Neural progenitor cell (in vitro differentiated cells): ENCODE measurements at places on chromosomes 12 and 14.

DNA sequence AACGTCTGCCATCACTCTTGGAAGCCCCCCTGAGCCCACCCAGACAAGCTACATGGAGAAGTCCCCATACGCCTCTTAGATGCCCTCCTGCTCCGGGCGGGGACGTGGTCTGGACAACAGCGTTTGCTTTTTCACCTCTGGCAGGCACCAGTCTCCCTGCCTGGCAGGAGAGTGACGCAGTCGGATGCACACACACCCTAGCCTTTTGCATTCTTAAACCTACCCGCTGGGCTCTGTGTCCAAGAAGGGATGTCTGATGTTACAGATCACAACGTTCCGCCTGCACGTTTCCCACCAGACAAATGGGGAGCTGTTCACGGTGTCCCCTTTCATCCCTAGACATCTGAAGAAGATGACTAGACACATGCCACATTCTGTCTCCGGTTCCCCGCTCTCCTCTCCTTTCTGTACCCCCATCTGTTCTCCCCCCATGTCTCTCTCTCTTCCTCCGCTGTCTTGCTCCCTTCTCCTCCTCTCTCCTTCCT is 100.2 kb downstream of the RIMBP2 start:
- DNase-seq: no peak

- peak; percentile 41 for DNase-seq
Measured at GRCh38 chr12:74537126-74537706, 419 bp upstream of the ATXN7L3B start.

- DNase-seq: peak; percentile 27
Measured at GRCh38 chr12:82877963-82878362, 191.3 kb downstream of the TMTC2 start.

- DNase-seq: no peak
Measured at GRCh38 chr14:87643005-87643404, 350.0 kb downstream of the GALC start.

- peak; percentile 15 for DNase-seq
Measured at GRCh38 chr12:13369474-13370056, 173.0 kb downstream of the EMP1 start.

GRCh38 chr12:10094646-10095395 is 4.0 kb downstream of the CLEC1A start:
- DNase-seq: no peak

DNA sequence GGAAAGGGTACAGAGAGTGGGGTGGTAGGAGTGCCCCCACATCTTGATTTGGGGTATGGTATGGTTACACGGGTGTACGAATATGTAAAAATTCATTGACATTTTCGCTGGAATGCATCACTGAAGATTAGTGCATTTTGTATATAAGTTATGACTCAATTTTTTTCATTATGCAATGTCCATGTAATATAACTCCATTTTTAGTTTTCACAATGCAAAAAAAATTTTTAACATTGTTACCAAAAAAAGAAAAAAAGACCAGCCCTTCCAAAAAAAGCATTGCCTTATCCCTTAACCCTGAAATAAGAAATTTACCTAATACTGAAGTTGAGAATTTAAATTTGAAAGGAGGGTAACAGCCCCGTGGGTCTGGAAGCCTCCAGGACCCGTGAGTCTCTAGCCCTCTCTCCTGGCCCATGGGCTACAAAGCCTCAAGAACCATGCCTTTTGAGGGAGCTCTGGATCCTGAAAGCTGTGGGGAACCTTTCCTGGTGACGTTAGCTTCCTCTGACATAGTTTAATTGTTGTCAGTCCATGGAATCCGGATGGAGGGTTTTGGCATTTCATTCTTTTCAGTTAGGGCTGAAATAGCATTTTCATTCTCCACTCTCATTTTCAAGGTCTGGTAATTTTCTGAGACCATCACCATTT is 55.6 kb upstream of the ACTN1 start:
- no peak for DNase-seq

DNA sequence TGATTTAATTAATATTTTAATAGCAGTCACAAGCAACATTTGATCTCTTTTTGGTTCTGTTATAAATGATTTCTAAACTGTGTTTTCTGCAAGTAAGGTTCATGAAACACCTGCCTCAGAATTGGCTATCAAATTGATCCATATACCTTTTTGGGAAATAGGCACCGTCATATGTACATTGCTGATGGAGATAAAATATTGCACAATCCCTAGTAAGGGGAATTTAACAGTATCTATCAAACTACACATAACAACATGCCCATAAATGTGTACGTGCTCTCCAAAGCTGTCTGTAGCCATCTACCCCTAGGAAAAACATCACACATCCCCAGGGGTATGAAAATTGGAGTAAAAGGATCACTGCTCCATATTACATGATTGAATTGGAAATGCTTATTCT is 167.3 kb upstream of the CPNE8 start:
- no peak for DNase-seq

DNA sequence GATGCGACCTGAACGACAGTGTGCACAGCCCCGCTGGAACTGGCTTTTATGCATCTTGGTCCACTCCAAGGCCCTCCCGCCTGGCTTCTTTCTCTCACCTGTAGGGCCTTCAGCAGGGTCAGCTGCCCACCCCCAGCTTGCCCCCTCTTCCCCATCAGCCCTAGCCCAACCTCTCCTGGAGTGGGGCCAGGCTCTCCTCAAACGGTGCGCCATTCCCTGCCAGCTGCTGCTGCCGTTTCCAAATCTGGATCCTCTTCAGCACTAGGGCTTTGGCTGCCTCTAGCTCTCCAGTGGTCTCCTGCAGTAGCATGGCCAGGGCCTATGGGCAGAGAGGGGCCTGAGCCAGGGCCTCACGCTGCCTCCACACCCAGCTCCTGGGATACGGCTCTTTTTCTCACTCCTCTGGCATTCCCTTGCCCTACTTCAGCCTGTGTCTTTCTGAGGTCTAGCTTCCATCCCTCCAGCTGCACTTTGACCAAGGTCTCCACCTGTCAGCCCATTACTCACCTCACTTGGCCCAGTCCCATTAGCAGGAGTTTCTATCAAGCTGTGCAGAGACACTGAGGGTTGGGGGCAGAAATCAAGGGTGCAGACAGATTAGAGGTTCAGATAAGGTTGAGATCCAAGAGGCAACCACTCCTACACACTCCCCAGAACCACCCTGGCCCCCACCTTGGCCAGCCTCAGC is 5.0 kb downstream of the STAT6 start:
- no peak for DNase-seq

GRCh38 chr12:69661386-69661785 is 37.7 kb downstream of the BEST3 start:
- DNase-seq: no peak

GRCh38 chr14:79111987-79112501 is 941.9 kb downstream of the NRXN3 start:
- DNase-seq: no peak

DNA sequence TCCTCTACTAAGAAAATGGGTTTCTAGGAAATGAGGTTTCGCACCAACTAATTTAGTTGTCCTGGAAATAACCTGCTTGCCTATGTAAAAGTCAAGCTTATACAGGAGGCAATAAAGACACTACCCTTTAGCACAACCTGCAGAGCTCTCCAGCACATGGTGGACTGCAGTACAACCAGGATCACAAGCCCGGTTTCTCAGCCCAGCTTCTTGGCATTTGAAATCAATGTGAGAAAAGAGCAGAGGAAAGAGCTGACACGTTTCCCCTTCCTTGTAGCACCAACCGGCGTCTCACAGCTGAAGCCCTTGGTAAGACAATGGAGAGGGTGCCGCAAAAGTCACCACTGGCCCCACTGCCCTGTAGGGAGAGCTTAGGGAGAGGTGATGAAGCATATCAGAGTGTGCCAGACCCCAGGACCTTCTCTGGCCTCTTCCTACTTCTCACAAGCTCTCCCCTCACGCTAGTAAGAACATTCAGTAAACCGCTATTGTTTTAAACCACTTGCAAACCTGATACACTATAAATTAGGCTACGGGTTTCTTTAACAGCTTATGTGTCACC is 8.6 kb downstream of the SPTLC2 start:
- DNase-seq: peak; percentile 19

DNA sequence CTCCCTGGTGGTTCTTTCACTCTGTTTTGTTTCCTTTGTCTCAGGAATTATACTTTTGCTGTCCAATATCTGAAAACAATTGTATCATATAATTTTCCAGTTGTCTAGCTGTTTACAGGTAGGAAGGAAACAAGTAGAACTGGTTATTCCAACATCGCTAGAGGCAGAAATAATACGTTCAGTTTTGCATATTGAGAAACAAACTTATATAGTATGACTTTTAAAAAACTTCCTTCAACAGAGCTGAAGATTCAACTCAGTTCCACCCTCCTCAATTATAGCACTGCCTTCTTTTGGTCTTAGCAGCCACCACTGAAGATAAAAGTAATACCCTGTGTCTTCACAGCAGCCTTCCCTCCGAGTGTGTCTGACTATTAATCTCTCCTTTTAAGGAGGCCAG is 214.3 kb downstream of the EFCAB11 start:
- no peak for DNase-seq

GRCh38 chr12:118436986-118437385 is 60.6 kb downstream of the SUDS3 start:
- no peak for DNase-seq

DNA sequence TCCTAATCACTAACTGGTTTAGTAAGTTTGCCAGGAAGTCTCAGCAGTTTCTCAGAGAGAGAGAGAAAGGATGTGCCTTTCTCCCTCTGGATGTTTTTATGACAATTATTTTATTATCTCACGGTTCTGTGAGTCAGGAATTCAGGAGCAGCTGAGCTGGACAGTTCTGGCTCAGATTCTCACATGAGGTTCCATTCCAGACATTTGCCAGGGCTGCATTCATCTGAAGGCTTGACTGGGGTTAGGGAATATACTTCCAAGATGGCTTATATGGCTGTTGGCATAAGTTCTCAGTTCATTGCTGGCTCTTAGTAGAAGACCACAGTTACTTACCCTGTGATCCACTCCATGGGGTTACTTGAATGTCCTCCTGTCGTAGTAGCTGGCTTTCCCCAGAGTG is 101.2 kb upstream of the ATF7IP start:
- no peak for DNase-seq

DNA sequence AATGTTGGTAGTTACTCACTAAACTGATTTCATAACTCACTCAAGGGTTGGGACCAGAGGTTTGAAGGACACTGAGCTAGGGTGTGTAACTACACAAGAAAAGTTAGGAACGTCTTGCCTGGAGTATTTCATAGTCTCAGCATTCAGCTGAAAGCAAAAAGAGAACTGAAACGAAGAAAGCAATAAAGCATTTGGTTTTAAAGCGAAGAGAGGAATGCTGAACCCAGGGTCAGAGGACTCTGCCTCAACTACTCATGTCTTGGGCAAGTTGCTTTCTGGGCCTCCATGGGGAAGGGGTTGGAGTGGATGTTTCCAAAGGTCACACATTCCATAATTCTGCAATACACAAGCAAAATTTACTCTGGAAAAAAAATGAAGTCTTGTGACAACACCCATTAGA is 1.4 kb downstream of the GNS start:
- no peak for DNase-seq

DNA sequence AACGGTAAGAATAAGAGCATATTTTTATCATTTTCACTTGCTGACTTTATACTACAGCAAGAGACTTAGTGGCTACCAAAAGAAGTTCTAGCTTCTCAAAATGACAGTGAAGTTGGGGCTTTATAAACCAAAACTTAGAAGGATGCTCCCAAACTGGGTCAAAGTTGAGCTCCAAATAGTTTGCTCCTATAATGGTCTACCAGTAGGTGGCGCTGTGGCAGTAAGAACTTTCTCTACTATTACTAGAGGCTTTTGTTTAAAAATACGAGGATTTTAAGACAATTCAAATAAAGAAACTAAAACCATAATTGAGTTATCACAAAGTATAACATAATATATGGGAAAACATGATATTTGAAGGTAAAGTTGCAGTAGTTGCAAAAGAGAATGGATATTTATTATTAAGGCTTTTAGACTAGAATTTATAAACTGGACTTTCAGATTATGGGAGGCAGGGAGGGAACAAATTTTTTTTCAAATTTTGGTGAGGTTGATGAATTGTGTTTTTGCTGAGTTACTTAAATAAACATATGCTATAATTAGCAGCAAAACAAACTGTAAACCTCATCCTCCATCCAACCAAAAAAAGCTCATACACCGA is 75.0 kb downstream of the TGFB3 start:
- DNase-seq: peak; percentile 80

DNA sequence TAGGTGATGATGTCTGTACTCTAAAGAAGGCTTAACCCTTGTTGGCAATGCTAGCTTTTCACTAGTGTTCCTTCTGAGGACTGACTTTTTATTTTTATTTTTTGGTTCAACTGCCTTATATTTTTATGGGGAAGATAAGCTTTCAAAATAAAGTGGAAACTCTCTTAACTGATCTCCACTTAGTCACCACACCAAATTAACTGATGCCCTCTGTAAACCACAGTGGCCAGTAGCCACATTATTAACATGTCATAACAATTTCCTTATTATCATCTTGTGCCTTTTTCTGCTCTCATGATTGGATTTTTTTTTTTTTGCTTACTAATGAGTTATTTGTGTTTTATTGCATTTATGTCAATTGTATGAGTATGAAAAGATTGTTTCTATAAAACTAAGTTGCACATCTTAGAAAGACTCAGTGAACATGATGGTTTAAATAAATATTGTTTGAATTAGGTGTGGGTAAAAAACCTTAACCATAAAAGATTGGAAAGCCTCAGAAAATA is 56.9 kb downstream of the SCFD1 start:
- no peak for DNase-seq

DNA sequence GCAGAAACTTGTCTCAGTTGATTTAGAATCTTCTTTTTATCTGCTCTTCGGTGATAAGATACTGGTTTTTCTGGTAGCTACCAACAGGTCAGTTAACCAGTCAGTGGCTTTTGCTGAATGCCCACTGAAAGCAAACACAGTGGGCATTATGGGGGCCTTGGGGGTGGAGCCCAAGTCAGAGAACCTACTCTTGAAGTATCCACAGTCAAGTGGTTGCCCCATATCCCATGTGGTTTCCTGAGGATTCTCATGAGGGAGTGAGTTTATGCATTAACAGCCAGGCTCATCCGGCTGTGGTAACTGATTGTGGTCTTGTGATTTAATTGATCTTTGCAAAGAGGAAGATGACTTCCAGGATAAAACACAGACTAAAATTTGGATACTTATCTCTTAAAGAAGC is 83.7 kb downstream of the ST8SIA1 start:
- DNase-seq: no peak
